ENCODE measurements at places on chromosomes 4 and X.

GRCh38 chr4:163649557-163650091, 155.1 kb downstream of the TMA16 start:
- no peak for DNase-seq

DNA sequence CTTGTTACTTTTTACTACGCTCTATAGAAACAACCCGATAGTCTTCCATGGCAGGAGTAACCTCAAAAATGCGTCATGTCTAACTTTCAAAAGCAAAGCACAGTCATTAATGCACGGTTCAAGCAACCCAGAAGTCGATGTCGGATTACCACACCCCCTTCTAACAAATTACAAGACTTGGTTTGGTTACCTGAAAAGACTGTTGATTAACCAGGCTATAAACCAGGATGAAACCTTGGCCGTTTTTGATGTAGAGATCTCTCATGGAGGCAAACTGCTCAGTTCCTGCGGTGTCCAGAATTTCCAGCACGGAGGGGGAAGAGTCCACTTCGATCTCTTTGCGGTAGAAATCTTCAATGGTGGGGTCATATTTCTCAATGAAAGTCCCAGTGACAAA, 2.4 kb downstream of the RAP2C start:
- DNase-seq = no peak

- no peak for DNase-seq
Measured at GRCh38 chr4:176149680-176150355, 45.6 kb downstream of the SPATA4 start.

DNA sequence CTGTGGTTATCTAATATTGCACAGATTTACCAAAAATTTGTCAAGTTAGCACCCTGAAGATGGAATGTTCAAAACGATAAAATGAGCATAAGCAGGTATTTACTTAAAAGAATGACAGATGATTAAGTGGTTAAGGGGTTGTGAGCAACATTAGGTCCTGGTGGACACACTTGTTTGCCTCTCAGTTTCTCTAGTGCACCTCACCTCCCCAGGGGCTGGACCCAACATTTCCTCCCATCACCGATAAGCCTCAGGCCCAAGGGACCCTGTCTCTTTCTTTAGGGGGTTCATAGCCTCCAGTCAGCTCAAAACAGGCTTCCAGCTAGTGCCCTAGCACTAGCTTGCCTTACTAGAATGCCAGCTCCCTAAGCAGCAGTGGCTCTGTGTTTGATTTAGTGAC, 88.0 kb downstream of the ATP11C start:
- DNase-seq = no peak

GRCh38 chr4:105106426-105106825, 40.2 kb upstream of the TET2 start:
- no peak for DNase-seq

DNA sequence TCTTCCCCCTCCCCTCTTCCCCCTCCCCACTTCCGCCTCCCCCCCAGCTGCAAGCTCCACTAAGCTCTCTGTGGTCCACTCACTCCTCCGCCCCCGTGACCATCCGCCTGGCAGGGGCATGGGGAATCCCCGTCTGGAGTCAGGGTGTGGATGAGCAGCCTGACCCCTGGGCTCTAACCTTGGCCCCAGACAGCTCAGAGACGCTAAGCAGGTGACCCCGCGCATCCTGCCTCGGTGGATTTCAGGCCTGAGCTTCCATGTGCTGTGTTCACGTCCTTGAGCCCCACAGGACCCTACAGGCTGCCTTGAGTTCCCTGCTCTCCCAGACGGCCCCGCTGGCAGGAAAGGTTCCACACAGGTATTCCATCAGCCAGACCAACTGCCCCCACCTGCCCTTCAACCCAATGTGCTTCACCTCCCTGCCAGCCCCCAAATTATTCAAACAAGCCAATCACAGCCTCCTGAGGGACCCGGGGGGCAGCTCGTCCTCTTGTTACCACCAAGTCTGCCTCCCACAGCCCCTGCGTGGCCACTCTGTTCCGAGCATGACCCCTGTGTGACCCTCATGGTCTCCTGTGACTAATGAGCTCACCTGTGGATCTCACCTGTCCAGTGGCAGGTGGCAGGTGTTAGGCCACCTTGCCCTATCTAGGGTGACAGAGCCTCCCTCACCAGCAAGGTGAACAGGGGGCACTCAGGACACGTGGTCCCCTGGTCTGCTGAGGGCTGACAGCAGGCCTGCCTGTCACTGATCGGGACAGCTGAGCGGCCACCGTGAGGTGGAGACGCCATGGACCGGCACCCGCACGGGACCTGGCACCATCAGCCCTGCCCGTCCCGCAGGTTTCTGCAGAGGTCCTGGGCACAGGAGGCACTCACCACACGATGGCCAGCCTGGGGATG, 73.2 kb upstream of the MXD4 start:
- no peak for DNase-seq

DNA sequence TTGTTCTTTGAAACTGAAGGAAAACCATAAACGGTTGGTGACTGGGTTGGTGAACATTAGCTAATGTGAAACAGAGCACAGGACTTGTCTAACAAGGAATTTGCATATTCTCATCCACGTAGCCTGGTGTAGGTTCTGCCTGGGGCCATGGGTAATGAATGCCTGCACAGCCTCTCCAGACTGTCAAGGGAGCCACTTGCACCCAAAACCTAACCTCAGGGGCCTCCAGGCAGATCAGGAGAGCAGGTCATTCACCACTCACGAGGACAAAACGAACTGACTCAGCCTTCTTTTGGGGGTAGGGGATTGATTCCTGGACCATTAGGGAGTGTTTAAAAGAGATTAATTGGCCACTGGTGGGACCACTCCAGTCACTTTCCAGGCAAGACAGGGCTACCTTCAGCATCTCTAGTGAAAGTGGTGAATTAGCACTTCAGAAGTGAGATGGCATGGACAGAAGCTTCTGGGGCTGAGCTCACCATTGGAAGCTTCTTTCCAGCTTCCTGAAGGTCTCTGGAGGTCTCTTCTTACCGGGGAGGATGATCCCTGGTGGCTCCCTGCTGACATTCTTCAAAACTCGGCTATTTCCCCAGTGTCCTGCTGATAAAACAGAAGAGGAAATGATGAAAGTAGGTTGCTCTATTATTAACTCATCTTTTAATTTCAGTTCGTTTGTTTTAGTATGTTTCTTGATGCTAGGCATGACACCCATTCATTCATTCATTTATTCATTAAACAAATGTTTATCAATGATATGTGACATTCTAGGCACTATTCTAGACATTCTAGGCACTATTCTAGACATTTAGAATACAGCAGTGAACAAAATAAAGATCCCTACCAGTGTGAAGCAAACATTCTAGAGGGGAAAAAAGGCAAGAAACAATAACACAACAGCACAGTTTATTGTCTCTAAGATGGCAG, 104.5 kb upstream of the LNX1 start:
- no peak for DNase-seq
